Stimulated activated CD8-positive, alpha-beta memory T cell treated with anti-CD3 and anti-CD28 coated beads, Interleukin-7, amount 100 ng/mL, for 1 hour (primary cell): ENCODE measurements at places on chromosomes 5 and 9.

GRCh38 chr9:129007035-129007765 lies 20.9 kb downstream of the SH3GLB2 start:
- no peak for DNase-seq

DNA sequence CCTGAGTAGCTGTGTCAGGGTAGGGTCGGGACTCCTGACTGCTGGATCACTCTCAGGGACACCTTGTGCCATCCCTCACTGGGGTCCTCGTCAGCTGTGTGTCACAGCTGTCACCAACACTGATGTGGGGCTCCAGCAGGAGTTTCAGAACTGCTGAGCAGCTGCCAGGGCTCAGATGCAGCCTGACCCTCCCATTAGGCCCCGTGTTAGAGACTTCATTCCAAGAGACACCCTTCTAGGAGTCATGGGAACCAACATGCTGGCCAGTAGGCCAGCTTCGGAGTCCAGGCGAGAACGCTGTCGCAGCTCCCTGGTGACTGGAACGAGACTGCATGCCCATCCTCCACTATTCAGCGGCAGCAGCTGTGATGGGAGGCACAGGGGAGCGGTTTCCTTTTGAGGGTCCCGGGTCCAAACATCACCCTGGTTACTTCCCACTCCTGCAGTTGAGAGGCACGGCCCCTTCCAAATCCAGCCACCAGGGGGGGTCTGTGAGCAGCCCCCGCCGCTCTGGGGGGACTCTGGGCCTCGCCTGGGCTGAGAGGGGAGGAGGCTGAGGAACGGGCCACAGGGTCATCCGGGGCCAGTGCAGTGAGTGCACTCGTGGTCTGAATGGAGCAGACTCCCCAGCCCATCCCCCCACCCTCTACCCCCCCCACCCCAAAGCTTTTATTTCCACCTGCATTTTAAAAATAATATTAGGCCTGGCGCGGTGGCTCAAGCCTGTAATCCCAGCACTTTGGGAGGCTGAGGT lies 12.6 kb upstream of the TCF7 start:
- peak; percentile 70 for DNase-seq

- no peak for DNase-seq
Observed at GRCh38 chr5:159405611-159406031, 75.3 kb upstream of the IL12B start.

- no peak for DNase-seq
Observed at GRCh38 chr9:4618700-4619099, 43.4 kb upstream of the PLPP6 start.

DNA sequence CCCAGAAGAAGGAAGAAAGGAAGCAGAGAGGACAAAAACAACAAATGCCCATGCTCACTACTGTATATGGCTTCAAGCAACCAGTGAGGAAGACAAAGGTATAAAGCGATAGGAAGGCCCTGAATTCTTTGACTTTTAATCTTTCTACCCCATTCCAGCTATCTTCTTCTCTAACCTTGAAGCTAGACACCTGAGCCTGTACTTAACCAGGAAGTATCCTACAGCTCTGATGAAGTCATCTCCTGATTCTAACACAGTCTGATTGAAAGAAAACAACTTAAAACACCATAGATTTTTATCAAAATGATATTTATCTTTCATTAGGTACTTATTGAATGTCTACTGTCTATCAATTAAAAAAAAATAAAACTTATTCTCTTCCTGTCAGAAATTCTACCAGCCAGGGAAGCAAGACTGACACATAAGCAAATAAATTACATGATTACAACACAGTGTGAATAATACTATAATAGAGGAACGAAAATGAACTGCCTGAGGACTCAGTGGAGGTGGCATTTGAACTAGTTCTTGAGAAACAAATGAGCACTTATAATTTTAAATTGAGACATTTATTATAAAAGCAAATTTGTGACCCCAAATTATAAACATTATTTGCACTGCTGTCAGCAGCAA lies 123.3 kb upstream of the ELL2 start:
- no peak for DNase-seq

DNA sequence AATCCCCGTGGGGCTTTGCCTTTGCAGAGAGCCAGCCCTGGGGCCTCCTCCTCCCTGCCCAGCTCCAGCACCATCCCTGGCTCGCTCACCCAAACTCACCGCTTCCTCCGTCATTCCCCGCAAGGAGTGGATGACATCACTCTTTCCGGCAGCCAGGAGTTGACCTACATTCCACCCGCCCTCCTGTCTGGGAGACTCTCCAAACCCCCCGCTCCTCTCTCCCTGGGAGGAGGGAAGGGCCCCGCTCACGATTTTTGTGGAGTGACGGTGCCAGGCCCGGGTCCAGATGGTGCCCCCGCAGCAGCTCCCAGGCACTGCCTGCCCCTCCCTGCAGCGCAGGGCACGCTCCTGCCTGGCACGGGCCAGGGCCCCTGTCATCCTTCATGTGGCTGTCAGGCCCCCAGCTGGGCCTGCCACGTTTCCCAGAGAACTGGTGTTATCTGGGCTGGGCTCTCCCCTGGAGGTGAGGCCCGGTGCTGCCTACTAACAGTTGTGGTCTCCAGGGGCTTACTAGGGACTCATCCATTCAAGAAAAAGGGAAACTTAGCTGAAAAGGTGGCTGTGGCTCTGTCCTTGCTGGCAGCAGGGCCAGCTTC lies 52.3 kb downstream of the NTNG2 start:
- no peak for DNase-seq

DNA sequence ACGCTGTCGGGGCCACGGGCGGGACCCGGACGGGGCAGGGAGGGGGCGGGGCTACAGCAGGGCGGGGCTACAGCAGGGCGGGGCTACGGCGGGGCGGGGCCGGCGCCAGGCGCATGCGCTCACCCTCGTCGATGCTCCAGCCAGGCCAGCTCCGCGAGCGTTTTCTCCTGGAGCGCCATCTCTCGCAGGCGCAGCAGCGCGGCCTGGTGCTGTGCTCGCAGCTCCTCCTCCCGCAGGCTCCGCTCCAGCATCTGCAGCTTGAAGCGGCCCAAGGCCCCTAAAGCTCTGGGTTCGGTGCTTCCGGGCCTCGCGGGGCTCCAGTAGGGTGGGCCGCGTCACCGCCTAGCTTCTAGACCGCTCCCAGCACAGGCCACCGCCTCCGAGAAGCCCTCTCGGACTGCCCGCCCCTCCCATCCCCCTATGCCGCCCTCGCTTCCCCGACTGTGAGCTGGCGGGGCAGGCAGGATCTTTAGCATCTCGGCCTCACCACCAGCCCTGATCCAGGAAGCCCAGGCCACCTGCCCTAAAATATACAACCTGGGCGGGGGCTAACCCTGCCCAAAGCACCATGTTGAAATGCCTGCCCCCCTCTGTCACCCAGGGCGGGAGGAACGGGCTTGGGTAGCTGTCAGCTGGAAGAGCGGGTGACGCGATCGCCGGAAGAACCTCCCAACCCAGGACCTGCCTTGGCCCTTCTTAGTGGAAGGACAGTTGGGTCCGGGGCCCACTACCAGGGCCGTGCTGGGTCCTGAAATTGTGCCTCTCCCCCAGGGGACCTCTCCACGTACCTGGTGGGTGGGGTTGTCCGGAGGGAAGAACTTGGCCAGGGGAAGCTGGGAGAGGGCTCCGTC lies 21.9 kb upstream of the QSOX2 start:
- DNase-seq, result peak; percentile 79

DNA sequence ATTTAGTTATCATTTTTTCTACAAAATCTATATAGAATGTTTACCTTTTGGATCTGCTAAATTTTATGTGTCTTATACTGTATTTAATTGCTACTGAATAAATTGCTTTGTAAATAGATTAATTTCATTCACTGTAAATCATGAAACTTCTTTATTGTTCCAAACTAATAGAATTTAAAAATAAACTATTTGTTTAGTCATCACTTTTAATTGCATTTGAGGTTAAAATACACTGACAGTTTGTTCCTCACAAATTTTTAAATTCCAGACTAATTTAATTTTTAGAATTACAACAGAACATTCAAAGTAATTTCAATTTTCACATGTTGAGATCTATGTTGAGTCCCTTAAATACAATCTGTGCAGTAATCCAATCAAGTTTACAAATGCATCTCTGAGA lies 1633.2 kb upstream of the NUDT12 start:
- DNase-seq, result no peak

GRCh38 chr5:163458778-163459385 lies 1.0 kb downstream of the NUDCD2 start:
- no peak for DNase-seq

- no peak for DNase-seq
Observed at GRCh38 chr9:101631892-101632291, 37.1 kb upstream of the PPP3R2 start.

- DNase-seq, result no peak
Observed at GRCh38 chr5:170183816-170184687, 48.7 kb upstream of the C5orf58 start.

DNA sequence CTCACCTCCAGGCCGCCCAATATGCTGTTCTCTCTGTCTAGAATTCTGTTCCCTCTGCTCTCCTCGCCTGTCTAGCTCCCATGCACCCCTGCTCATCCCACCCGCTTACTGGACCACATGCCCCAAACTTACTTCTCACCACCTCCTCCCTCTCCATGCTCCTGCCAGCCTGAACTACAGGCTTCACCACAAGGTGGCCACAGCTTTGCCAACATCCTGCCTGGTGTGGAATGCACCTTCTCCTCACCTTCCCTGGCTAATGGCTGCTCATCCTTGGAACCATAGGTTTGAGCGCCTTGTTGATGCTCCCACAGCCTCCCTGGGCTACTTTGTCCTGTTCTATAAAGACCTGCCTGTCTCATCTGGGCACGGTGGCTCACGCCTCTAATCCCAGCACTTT lies 9.6 kb downstream of the LAMC3 start:
- no peak for DNase-seq

DNA sequence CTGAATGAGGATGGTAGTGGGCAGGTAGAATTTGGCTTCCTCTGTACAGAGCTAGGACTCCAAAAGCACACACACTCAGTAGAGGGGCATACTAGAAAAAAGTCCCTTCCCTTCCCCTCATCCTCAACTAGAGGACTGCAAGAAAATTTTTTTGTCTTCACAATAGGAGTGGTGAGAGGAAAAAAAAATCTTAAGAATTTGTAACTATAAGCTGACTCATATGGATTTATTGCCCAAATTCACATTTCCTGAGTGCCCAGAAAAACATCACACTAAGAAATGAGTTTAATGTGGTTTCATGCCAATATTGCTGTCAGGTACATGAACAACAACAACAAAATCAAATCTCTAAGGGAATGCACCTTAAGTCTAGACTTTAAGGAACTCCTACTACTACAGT lies 43.7 kb downstream of the RANBP6 start:
- no peak for DNase-seq

DNA sequence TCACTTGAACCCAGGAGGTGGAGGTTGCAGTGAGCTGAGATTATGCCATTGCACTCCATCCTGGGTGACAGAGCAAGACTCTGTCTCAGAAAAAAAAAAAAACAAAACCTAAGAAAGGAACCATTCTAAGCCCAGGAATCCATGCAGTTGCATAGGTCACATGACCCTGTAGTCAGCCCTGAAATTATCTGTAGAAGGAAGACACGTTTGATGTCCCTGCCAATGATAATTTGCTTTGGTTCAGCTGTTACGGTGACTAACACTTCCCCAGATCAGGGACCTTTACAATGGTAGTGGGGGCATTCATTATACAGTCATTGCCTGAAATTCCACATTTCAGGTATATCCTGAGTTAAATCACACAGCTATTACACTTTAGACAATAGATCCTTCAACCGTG lies 50.5 kb downstream of the PRKACG start:
- no peak for DNase-seq

DNA sequence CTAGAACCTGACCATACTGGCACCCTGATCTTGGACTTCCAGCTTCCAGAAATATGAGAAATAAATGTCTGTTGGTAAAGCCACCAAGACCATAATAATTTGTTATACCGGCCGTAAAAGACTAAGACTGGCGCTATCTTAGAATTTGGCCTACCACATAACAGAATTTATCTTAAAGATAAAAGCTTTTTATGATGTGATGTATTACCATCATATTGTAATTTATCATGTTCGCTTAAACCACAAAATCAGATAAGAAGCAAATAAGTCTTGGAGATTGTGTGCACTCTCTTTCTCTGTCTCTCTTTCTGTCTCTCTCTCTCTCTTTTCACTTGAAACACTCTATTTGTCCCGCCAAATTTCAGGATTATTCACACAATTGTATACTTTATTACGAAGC lies 35.6 kb downstream of the FST start:
- DNase-seq, result no peak

GRCh38 chr9:93221044-93221443 lies 37.1 kb downstream of the WNK2 start:
- no peak for DNase-seq

- DNase-seq, result no peak
Observed at GRCh38 chr5:61624553-61625136, 292.6 kb downstream of the ZSWIM6 start.

DNA sequence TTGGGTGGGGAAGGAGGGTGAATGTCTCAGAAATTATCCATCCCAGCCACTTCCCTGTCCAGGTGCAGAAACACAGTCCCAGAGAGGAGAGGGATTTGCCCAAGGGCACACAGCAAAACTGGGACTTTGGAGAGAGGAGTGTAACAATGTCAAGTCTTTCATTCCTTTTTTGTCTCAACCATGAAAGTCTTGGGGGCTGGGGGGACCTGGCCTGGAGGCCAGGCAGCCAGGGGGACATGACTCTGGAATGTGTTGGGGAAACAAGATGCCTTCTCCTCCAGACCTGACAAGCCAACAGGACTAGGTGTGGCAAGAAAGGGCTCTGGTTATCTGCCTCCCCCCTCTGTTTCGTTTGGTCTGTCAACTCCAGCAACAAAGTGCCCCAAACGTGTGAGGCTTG lies 13.9 kb upstream of the HAND1 start:
- DNase-seq, result no peak

DNA sequence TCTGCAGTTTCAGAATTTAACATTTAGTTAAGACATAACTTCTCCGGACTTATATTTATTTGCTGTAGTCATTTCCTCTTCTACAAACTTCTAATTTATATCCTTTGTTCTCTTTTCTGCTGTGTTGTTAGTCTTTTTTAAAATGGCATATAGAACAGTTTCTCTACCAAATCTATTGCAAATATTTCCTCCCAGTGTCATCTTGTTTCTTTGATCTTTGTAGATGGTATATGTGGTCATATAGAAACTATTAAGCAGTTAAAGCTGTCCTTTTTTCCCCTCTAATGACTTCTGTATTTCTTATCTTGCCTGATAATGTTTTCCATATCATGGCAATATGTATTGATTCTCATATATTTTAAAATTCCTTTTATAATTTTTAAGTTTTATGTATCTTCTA lies 264.5 kb downstream of the MCTP1 start:
- no peak for DNase-seq
